Nephron progenitor cell (in vitro differentiated cells): ENCODE measurements at places on chromosomes 1 and 21.

DNA sequence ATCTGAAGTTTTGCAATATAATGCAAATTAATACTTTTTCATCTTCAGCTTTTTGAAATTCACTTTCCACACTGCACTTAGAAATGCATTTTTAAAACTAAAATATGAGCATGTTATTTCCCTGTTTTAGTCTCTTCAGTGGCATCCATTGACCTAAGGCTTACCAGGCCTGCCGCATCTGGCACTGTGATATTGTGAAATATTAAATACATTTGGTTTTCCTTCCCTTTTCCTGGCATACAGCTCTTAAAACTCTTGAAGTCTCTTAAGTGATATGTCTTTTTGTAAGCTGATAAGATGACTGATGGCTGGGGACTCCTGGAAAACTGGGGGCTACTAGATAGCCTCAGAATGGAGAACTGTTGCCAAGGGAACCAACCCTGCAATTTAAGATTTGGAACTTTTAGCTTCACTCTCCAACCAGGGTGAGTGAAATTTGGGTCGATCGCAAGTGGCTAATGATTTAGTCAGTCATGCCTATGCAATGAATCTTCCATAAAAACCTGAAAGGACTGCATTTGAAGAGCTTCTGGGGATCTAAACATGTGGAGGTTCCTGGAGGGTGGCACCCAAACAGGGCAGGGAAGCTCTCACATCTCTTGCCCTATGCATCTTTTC lies 75.5 kb upstream of the PDC start:
- no peak overlapping the region for H3K4me3 ChIP-seq
- H3K36me3 ChIP-seq, result no peaks in the 10 kb centered on the region
- H3K27ac ChIP-seq, result no peak overlapping the region

DNA sequence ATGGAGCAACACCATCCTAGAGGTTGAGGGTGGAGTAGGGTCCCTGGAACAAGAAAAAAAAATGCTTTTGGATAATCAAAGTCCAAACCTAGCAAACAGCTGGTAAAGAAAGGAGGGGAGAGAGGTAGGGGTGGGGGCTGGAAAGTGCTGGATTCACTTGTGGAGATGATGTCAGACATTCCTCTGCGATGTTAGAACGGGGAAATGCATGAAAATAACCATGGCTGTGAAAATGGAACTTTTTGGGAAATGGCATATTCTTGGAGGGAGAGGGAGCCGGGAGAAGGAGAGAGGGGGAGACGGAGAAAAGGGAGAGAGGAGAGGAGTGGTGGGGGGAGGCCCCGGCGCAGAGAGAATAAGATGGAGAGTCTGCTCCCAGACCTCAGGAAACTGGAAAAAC lies 53.6 kb downstream of the OLFML2B start:
- no peak for DNase-seq
- H3K4me1 ChIP-seq, result peaks cover 49% of the 10 kb centered on the region
- H3K27me3 ChIP-seq, result peaks cover 11% of the 10 kb centered on the region
- H3K4me3 ChIP-seq, result no peak overlapping the region
- no peak overlapping the region for H3K27ac ChIP-seq
- peaks cover 26% of the 10 kb centered on the region for H3K36me3 ChIP-seq

DNA sequence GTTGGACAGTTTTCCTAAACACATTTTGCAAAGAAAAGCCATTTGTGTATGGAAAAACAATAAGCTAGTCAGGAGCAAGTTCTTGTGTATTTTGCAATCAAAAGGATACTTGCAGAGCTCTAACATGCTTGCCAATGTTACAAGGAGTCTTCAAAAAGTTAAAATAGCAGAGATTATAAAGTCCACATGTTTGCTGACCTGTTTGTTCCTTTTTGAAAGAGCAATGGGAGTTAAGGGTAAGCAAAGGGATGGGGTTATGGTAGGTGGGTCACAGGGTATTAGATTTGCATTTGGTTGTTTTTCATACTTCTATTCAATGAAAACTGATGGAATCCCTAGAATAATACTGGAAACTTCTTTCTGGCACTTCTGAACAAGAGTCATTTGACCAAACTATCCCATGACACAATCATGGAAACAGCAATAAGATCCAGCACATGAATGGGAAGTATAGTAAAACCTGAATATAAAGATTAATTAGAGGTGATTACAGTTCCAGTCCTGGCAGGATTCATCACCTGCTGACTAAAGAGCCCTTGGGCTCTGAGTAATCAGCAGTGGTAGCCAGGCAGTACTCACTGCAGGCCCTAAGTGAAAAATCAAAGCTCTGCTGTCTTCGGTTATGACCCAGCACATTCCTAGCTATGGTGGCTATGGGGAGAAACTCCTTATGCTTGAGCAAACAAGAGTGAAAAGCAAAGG lies 27.1 kb upstream of the ZC3H11B start:
- no peak overlapping the region for H3K4me3 ChIP-seq
- no peak for DNase-seq
- H3K4me1 ChIP-seq, result no peaks in the 10 kb centered on the region
- H3K27ac ChIP-seq, result no peak overlapping the region

DNA sequence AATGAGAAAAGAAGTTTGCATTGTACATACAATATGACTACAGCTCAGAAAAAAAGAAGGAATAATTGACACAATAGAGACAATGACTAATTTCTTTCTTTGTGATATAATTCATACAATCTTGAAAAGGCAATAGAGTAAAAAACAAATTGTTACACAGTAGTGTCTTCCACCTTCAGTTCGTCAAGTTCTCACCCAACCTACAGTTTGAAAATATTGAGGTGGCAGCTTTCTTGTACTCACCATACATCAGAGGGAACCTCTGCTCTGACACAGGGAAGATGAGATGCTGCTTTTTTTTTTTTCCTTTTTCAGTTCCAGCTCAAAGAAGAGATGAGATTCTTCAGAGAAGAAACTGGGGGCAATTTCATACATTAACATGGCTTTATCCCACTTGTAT lies 173.2 kb downstream of the ATP6V1G3 start:
- H3K4me1 ChIP-seq, result peaks cover 2% of the 10 kb centered on the region
- H3K27me3 ChIP-seq, result no peaks in the 10 kb centered on the region
- no peak overlapping the region for H3K27ac ChIP-seq
- no peaks in the 10 kb centered on the region for H3K36me3 ChIP-seq

GRCh38 chr1:22611530-22611947 lies 24.9 kb upstream of the C1QA start:
- no peaks in the 10 kb centered on the region for H3K36me3 ChIP-seq
- peaks cover 88% of the 10 kb centered on the region for H3K27me3 ChIP-seq
- no peak overlapping the region for H3K27ac ChIP-seq

DNA sequence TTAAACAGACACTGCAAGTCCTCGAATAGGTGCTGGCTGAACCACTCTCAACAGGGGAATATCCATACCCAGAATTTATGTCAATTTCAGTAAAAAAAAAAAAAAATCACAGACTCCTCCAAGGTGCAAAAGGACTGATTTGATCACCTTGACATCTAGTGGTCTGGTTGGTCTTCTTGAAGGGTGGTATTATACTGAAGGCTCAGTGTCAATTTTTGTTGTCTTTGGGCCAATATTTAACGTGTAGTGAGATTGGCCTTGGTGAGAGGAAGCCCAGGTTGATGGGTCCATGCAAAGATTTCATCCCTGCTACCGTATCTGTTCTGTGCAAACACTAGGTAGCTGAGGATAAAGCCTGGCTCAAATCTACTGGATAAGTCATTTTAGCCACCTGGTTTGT lies 4.0 kb upstream of the GBP5 start:
- H3K27ac ChIP-seq, result no peak overlapping the region
- no peaks in the 10 kb centered on the region for H3K36me3 ChIP-seq
- peaks cover 6% of the 10 kb centered on the region for H3K4me1 ChIP-seq
- DNase-seq, result no peak
- H3K27me3 ChIP-seq, result peaks cover 8% of the 10 kb centered on the region

GRCh38 chr21:29025328-29025713 lies 853 bp downstream of the USP16 start:
- peak overlapping the region; percentile 100 for H3K27ac ChIP-seq
- DNase-seq, result no peak
- peak overlapping the region; percentile 95 for H3K4me3 ChIP-seq
- H3K36me3 ChIP-seq, result peaks cover 19% of the 10 kb centered on the region
- H3K27me3 ChIP-seq, result peaks cover 8% of the 10 kb centered on the region
- peaks cover 25% of the 10 kb centered on the region for H3K4me1 ChIP-seq

DNA sequence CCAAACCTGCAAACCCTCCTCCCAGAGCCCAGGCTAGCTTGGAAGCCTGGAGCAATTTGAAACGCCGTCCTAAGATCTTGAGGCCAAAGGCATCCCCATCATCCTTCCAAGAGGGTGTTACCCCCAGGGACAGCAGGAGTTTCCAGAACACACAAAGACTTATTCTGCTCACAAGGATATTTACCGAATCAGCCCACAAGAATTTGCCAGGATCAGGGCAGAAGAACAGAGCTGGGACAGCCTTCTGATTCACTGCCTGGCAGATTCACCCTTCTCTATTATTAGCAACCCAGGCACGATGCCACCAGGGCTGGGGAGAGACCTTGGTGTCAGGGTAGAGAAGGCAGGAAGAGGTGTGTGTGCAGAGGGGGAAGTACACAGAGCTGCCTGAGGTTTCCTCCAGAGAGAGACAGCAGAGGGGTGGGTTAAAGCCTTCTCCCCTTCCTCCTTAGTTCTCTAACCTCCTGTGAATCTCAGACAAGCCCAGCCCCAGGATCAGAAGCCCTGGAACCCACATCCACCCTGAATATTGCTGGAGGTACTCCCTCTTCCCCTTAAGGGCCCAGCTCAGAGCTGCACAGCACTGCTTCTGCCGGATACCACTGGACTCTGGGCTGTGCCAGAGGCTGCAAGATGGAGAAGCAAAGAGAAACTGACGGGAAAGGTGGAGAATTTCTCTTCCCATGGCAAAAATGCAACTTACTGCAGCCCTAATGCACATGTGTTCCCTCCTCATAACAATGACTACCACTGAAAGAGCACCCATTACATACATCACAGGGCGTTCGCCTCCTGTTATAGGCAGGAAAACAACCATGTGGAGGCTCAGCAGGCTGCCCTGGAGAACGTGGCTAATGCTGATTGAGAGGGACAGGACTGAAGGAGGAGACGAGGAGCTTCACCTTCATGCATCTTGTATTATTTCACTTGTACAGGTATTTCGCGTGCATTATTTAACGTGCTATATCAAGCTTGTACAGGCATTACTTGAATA lies 61.8 kb downstream of the ITPKB start:
- no peaks in the 10 kb centered on the region for H3K36me3 ChIP-seq
- H3K4me1 ChIP-seq, result peaks cover 73% of the 10 kb centered on the region
- H3K4me3 ChIP-seq, result no peak overlapping the region
- peaks cover 4% of the 10 kb centered on the region for H3K27me3 ChIP-seq
- DNase-seq, result no peak
- H3K27ac ChIP-seq, result no peak overlapping the region

- H3K4me3 ChIP-seq, result no peak overlapping the region
Measured at GRCh38 chr21:26546446-26547097, 26.5 kb downstream of the CYYR1 start.

DNA sequence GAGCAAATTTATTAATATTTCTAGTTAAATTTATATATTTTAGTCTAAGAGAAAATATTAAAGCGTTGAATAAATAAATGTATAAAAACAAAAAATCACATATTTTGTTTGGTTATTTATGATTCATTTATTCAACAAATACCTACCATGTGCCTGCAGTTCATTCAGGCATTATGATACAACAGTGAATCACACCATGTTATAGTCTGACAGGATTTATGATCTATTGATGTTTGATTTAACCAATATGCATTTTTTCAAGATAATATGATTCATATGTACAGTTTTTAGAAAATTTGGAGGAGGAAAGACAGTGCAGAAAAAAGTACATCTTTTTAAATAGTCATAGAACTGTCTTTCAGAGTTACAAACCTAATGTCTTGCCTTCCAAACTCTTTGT lies 7.4 kb upstream of the TRIM58 start:
- no peaks in the 10 kb centered on the region for H3K36me3 ChIP-seq
- H3K27ac ChIP-seq, result no peak overlapping the region
- peaks cover 4% of the 10 kb centered on the region for H3K27me3 ChIP-seq

- H3K27ac ChIP-seq, result peak overlapping the region; percentile 90
- H3K36me3 ChIP-seq, result no peaks in the 10 kb centered on the region
- DNase-seq, result no peak
- H3K27me3 ChIP-seq, result peaks cover 5% of the 10 kb centered on the region
- peaks cover 67% of the 10 kb centered on the region for H3K4me1 ChIP-seq
- H3K4me3 ChIP-seq, result peak overlapping the region; percentile 38
Measured at GRCh38 chr1:38009088-38009840, 3.3 kb upstream of the UTP11 start.

GRCh38 chr1:153679337-153680119 lies 1.0 kb downstream of the NPR1 start:
- DNase-seq, result peak; percentile 73
- H3K4me3 ChIP-seq, result peak overlapping the region; percentile 83
- H3K27me3 ChIP-seq, result peaks cover 64% of the 10 kb centered on the region

GRCh38 chr1:93000291-93000690 lies 39.0 kb upstream of the DIPK1A start:
- H3K4me3 ChIP-seq, result peak overlapping the region; percentile 8
- no peaks in the 10 kb centered on the region for H3K36me3 ChIP-seq
- H3K27me3 ChIP-seq, result peaks cover 13% of the 10 kb centered on the region
- no peak overlapping the region for H3K27ac ChIP-seq
- H3K4me1 ChIP-seq, result peaks cover 20% of the 10 kb centered on the region

GRCh38 chr1:78297836-78298235 lies 192.9 kb upstream of the PTGFR start:
- H3K27me3 ChIP-seq, result peaks cover 6% of the 10 kb centered on the region
- no peak overlapping the region for H3K27ac ChIP-seq
- no peaks in the 10 kb centered on the region for H3K4me1 ChIP-seq
- no peaks in the 10 kb centered on the region for H3K36me3 ChIP-seq
- no peak for DNase-seq

DNA sequence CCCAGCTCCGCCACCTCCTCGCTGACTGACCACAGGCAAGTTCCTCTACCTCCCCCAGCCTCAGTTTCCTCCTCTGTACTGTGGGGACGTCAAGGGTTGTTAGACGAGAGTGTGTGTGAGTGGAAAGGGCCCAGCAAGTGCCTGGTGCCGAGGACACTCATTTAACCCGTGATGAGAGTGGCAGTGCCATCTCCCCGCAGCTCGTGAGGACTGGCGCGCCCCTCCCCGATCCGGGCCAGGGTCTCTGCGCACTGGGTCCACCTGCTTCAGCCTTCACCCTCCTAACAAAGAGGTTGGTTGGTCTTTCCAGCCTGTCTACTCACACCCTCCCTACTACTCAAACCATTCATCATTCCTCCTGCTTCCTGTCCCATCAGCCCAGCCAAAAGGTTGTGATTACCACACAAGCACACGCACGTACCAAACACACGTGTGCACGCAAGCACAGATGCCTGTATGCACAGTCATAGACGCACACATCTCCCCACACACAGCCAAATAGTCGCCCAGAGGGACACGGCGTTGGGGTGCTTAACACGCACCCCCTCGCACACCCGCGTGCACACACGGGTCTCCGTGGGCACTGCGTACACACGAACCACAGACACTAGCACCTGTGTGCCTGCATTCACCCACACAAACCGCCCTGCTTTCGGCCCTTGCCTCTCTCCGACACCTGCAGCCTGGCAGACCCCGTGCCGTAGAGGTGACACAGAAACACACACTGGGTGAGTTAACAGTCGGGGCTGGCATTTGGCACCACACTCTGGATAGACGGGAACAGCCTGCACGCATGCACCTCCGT lies 39.3 kb downstream of the TAS1R2 start:
- no peak for DNase-seq
- H3K4me1 ChIP-seq, result peaks cover 38% of the 10 kb centered on the region
- H3K27me3 ChIP-seq, result peaks cover 58% of the 10 kb centered on the region
- no peak overlapping the region for H3K27ac ChIP-seq
- no peak overlapping the region for H3K4me3 ChIP-seq
- H3K36me3 ChIP-seq, result no peaks in the 10 kb centered on the region

GRCh38 chr1:160743266-160743665 lies 4.2 kb downstream of the SLAMF7 start:
- H3K4me3 ChIP-seq, result no peak overlapping the region
- H3K27ac ChIP-seq, result peak overlapping the region; percentile 31
- no peaks in the 10 kb centered on the region for H3K27me3 ChIP-seq
- DNase-seq, result no peak
